ENCODE measurements at places on chromosomes 1 and 21.

DNA sequence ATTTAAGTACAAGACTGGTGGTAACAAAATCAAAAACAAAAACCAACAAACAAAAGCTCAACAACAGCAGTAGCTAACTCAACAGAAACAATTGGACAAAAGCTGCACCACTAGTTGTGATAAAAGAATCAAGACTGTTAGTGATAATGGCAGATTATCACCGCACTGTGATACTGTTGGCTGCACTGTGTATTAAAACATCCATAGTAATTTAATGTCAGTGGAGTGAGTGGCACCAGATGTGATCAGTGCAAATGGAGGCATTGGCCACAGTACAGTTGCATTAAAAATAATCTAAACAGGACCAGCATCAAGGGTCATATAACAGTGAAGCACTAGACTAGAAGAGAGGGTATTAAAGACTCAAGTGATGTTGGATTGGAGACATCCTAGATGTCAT lies 1341.3 kb downstream of the MRPL39 start:
- no peak for DNase-seq

DNA sequence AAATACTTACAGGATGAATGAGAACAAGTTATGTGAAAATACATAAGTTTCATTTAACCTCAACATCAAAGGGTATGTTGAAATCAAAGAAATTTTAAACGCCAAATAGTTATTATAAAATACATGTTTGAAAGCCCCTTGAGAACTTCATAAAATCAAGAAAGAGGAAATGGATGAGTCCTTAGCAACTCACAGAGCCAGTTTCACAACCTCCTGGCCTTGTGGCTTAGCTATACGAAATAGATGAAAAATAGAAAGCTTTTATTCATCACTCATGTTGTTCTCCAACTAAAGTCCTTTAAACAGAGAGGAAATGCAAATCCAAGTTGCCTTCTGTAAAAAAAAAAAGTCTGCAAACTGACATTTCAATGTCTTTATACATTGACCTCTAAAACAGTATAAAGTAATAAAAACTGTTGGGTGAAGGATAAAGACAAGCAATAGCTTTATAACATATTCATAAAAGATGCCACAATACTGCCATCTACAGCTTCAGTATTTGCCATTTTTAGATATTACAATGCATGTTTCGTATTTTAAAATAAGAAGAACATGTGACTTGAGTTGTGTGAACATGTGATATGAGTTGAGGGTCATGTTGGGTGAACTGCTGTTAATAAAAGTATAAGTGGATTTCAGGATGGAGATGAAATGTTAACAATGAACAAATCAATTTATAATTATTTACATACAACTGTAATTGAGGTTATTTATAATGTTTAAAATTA lies 847.8 kb downstream of the MRPL39 start:
- no peak for DNase-seq

DNA sequence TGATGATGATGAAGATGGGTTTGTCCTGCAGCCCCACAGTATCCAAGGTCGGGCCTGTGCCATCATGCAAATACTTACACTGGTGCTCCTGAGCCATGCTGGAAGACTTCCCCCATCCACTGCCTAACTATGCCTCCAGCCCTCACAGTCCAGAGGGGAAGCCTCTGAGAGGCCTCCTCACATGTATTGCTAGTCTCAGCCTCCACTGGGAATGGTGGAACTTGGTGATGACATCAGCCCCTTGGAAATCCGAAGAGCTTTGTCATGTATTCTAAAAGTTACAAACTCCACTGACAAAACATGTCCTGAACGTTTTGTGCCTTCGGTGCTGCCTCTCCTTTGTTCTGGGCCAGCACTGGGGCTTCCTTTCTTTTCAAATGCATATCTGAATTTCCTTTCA lies 61.1 kb upstream of the DMRTB1 start:
- no peak for DNase-seq

- no peak for DNase-seq
Measured at GRCh38 chr1:221719987-221720386, 21.9 kb downstream of the DUSP10 start.

GRCh38 chr1:64922336-64922735 lies 44.0 kb downstream of the JAK1 start:
- DNase-seq: no peak

DNA sequence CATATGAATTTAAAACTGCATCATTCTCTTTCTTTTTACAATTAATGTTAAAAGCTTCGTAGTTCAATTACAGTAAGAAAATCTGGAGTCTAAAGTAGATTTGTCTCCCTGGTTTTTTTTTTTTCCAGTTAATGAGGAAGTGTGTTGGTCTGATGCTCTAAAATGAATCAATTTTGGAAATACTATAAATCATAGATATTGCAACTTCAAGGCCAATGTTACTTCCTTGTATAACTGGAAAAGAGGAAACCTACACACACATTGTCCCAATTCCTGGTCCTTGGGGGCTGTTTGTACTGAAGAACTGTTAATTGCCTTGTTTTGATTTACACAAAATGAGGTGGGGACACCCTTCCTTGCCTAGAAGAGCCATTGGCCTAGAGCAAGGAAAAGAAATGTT lies 107.2 kb downstream of the RGS2 start:
- DNase-seq: no peak

DNA sequence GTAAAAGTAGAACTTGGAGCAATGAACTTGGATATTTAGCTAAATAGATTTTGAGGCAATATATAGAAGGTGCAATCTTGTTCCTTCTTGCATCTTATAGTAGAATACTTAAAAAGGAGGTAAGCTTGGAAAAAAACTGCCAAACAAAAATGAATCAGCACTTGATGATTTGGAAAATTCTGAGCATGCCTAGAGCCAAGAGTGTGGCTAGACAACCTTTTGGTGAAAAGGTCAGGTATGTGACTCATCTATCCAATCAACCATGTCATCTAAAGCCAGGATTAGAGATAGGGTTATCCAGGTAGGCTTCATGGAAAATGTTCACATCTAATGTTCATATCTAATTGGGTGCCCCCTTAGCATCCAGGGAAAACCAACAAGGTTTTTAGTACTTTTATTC lies 515.0 kb downstream of the COL11A1 start:
- no peak for DNase-seq

DNA sequence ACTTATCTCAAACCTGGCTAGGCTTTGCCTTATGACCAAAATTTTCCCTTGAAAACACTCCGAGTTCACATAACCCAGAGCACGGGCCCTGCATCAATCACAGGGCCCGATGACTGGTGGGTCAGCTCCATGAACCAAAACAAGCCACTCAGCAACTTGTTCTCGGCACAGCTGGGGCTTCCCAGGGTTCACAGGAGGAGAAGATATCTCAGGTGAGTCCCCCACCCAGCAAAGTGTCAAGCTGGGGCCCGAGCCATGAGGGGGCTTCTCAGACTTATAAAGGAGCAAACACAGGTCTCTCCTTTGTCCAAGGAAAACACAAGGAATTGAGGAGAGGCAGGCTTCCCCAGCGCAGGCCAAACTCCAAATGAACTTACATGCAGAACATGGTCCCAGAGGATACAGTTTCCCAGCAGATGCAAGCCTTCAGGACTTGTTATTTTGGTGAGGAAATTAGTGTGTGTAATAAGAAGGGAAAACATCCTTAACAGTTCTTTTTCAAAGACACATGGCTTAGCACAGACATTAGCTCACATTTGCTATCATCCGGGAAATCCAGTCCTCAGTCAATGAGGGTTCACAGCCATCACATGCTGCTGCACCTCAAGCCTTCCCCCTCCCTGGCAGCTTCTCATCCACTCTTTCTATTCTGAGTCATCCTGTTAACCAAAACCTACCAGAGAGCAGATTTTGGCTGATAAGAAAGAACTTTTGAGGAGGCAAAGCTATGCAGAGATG lies 98.1 kb upstream of the NFIA start:
- no peak for DNase-seq

GRCh38 chr1:6803357-6803756 lies 18.1 kb downstream of the CAMTA1 start:
- DNase-seq: no peak

DNA sequence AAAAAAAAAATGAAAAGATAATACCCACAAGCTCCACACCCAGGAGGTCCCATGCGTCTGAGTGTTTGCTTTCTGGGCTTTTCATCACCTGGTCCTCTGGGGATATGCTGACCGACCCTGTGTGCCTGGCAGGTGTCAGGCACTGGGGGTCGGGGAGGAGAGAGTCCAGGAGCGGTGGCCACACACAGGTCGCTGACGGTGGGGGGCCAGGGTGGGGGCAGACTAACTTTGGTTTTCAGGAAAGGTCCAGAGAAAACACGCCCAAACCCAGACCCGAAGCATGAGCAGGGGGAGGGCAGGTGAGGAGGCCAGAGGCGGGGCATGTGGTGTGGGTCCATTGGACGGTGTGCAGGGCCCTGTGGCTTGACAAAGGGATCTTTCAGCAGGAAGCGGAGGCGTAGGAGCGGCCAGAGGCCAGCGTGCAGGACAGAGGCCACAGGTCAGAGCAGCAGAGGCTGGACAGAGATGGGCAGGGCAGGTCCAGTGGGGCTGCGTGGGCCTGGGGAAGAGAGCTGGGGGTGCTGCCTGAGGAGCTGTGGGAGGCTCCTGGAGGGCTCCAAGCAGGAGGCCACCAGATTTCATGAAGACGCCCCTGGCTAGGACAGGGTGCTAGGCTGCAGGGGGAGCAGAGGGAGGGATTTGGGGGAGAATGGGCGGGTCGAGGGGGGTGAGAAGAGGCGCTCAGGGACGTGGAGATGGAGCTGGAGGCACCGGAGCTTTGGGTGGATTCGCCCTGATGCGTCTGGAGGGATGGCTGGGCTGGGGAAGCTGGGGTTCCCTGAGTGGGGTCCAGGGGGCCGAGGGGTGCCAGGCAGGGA lies 15.8 kb downstream of the RNF223 start:
- no peak for DNase-seq

DNA sequence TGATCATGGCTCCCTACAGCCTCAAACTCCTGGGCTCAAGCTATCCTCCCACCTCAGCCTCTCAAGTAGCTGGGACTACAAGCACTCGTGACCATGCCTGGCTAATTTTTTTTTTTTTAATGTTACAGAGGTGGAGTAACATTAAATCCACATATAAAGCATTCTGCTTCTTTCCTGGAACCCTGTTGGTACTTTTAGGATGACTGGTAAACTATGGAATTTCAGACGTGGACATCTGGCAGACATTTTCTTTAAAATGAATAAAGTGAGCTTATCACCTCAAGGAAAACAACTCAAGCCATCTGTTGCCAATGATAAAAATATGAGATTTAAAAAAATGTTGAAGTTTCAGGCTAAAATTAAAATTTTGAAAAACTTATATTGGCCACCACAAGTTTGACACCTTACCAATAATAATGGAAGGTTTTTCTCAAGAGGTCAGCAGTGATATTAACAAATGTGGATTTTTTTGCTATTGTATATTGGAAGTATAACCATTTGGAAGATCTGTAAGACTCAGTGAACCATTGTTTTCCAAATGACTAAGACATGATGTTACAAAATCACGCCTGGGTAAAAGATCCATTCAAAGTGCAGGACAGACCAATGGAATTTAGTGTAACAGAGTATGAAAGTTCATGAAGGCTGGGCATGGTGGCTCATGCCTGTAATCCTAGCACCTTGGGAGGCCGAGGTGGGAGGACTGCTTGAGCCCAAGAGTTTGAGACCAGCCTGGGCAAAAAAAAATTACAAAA lies 52.7 kb upstream of the EIF4G3 start:
- DNase-seq: no peak

GRCh38 chr1:162626761-162627160 lies 5.5 kb upstream of the DDR2 start:
- DNase-seq: no peak

GRCh38 chr1:44698138-44698537 lies 23.6 kb downstream of the ARMH1 start:
- no peak for DNase-seq

- DNase-seq: no peak
Measured at GRCh38 chr21:42557420-42557819, 43.8 kb downstream of the SLC37A1 start.

- no peak for DNase-seq
Measured at GRCh38 chr1:21931171-21932093, 5.7 kb downstream of the HSPG2 start.

DNA sequence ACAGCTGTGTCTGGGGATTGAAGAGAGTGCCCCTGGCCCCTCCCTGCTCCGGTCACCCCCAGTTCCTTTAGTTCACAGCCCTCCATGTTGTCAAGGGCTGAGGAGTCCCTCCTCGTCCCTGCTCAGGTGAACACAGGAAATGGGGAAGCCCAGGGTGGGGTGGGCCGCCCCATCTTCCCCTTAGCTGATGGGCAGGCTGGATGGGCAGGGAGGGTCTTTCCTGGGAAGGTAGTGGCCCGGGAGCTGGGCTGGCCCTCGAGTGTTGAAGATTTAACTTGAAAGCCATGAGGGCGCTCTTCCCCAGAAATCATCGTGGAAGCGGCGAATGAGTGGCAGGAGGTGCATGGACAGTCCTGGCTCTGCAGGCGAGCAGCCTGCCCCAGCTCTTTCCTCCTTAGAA lies 18.3 kb upstream of the NPHP4 start:
- no peak for DNase-seq

GRCh38 chr1:25917996-25918395 lies 11.8 kb upstream of the STMN1 start:
- no peak for DNase-seq

DNA sequence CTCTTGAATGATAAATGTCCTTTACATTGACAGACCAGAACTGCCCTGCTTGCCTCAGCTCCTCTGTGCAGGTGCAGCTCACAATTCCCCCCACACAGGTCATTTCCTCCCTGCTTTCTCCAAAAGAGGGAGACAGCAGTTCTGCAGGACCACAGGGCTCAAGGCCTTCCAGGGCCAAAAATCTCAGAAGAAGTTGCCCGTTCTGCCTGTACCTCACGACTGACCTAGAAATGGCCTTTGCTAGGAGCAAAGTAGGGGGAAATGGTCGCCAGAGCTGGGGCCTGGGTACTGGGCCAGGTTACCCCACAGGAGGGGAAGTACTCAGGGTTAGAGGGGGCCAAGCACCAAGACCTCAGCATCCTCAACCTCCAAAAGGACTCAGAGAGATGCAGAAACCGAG lies 11.1 kb downstream of the RNU1-2 start:
- no peak for DNase-seq

Data from NCI-H1436 (cell line).